ENCODE measurements at places on chromosomes 7 and 10.

DNA sequence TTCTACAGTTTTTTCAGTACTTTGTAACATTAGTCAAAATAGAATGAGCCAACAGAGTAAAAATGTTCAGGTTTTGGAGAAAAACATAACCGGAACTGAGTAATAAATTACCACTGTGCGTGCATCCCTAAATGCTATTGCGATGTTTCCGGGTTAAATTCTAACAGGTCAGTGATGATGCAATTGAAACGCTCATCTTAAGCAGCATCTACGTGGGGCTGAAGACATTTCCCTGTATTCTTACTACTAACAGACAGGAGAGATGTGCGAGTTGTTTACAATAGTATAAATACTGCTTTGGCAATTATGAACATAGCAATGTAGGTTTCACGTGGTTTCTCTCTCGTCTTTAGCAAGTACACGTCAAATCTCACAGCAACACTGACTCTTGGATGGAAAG, 149.4 kb downstream of the USP6NL start:
- H3K27ac ChIP-seq: no peak overlapping the region
- H3K4me3 ChIP-seq: no peak overlapping the region
- no peaks in the 10 kb centered on the region for H3K4me1 ChIP-seq

DNA sequence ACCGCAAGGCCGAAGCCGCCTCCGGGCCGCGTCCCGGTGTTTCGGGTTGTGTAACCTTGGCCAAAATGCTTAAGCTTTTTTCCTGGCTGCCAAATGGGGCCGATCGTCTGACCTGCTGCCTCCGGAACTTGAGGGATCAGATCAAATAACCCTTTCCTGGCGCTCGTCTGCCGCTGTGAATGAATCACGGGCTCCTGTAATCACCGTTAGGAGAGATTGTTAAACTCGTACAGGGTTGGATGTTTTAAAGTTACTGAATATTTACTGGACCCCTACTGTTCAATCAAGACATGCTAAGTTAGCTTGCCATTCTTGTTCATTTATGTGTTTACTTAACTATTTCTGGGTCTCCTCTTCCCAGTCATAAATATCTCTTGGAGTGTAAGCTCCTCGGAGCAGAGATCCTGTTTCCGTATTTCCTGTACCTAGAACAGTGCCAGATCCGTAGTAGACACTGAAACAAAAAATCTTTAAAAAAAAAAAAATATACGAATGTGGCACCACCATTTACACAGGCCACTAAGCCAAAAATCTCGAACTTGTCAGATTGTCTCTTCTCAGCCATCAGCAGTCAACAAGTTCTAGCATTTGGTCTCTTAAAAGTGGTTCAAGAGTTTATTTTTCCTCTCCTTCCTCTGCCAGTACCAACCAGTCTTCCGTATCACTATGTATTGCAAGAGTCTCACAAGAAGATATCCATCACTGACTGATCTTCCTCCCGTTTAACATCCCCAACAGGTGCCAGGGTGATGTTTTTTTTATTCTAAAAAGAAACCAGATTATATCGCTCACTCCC, 650 bp upstream of the TM9SF3 start:
- H3K4me1 ChIP-seq: peaks cover 8% of the 10 kb centered on the region
- peak overlapping the region; percentile 88 for H3K4me3 ChIP-seq
- no peaks in the 10 kb centered on the region for H3K27me3 ChIP-seq
- peak overlapping the region; percentile 93 for H3K27ac ChIP-seq

DNA sequence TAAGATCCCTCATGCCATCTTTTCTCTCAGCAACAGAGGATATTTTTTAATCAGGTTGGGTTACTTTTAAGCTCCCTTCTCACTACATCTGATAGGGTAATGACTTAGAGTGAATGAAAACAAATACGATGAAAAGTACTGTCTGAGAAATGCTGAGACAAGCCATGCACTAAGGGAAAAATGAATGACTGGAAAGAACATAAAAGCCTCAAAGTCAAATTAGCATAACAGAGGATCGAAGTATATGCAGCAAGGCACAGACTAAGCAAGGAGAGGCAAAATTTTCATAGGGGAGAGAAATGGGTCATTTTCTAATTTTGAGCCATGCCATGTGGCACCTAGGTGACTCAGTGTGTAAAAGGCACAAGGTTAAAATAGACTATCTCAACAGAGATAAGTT, 8.5 kb upstream of the POT1 start:
- no peaks in the 10 kb centered on the region for H3K36me3 ChIP-seq
- H3K4me3 ChIP-seq: no peak overlapping the region
- no peaks in the 10 kb centered on the region for H3K27me3 ChIP-seq
- no peaks in the 10 kb centered on the region for H3K4me1 ChIP-seq
- no peak overlapping the region for H3K27ac ChIP-seq
- DNase-seq: no peak

- H3K27ac ChIP-seq: no peak overlapping the region
- no peaks in the 10 kb centered on the region for H3K27me3 ChIP-seq
- DNase-seq: no peak
- no peaks in the 10 kb centered on the region for H3K4me1 ChIP-seq
- no peak overlapping the region for H3K4me3 ChIP-seq
Observed at GRCh38 chr10:404346-404745, 269.1 kb downstream of the ZMYND11 start.
